Stimulated activated CD4-positive, alpha-beta T cell treated with anti-CD3 and anti-CD28 coated beads, Interleukin-4, amount 100 ng/mL, for 4 hours (primary cell): ENCODE measurements at places on chromosomes 2 and 18.
A peak's percentile ranks its signal among the peaks of the same experiment; 100 is the strongest.

DNA sequence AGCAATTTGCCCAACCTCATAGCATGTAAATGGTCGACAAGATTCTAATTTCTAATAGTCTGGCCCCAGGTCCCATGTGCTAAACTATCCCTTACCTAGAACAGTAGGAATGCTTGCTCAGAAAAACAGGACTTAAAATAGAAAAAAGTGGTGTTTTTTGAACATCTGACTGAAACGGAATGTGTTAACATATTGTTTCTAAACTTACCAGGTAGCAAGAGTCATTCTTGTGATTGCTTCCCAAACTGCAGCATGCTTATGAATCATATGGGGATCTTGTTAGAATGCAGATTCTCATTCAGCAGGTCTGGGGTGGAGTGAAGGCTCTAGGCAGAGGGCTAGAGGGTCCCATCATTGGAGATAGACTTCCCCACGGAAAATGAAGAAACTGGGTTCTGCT, 5.8 kb upstream of the SLC20A1 start:
- no peak for DNase-seq

DNA sequence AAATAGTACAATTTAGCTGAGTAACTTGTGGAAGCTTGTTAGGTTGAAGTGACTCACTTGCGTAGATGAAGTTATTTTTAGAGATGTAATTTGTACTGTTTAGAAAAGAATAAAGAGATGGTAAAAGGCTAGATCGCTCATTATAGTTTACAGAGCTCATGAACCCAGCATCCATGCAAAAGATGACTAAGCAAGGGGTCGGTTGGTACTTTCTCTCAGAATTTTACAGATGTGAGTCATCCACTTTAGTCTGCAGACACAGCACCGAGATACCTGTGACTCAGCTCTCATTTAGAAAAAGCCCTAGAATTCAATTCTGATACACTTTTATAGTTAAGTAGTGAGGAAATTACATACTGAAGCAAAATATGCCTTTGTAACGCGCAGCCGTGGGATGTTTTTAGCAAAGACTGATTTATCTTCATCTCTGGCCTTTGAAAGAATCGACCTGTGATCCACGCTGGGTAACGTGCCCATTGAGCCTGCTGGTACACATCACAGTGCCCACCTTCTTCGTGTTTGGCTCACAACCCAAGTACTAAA, 116.5 kb upstream of the FOSL2 start:
- peak; percentile 15 for DNase-seq

DNA sequence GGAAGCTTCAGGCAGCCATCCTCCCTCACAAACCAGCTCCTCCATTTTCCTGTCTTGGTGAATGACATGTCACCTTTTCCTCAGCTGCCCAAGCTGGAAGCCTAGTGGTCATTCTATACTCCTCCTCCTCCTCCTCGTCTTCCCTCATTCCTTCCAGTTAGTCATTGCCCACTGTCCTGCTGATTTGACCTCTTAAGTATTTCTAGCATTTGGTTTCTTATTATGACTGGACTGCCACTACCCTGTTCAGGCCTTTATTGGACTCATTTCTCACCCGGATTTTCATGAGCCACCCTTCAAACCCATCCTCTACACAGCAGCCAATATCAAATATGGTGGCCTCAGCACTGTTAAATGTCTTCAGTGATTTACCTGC, 21.9 kb upstream of the MGAT5 start:
- no peak for DNase-seq

- peak; percentile 47 for DNase-seq
Measured at GRCh38 chr18:45664824-45665763, 49.8 kb downstream of the SLC14A2 start.

DNA sequence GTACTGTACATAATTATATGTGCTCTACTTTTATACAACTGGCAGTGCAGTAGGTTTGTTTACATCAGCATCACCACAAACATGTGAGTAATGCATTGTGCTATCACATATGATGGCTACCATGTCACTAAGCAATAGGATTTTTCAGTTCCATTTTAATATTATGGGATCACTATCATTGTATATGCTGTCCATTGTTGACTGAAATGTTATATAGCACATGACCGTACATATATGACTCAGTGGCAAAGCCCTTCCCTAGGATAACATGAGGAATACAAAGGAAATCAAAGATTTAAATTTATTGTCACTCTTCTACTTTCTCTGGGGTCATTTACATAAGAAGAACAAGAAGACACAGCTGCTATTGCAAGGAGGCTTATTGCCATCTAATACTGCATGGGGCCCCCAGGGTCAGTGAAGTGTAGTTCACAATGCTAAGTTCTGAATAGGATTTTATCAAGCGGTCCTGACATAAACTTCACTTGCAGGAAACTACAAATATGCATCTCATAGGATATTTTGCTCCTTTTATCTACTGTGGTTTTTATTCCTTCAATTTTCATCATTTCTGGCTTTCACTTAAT, 21.8 kb downstream of the PDE1A start:
- DNase-seq = no peak

GRCh38 chr2:8416001-8416571, 265.8 kb upstream of the ID2 start:
- DNase-seq = no peak

DNA sequence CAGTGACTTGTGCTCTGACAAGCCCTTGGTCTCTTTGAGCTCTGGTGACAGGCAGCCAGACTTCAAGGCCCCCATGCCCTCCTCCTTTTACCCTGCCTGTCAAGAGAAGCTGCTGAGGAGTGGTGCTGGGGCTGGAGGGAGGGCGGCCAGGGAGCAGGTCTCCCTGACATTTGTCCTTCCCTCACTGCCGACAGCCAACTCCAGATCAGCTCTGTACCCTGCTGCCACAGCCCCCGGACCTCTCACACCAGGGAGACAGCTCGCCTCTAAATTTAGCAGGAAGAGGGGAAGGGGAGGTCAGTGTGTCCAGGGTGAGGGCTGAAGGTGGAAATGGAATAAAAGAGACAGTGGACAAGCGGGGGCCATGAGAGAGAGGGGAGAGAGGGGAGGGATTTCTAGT, 155.8 kb downstream of the TDRD15 start:
- no peak for DNase-seq

DNA sequence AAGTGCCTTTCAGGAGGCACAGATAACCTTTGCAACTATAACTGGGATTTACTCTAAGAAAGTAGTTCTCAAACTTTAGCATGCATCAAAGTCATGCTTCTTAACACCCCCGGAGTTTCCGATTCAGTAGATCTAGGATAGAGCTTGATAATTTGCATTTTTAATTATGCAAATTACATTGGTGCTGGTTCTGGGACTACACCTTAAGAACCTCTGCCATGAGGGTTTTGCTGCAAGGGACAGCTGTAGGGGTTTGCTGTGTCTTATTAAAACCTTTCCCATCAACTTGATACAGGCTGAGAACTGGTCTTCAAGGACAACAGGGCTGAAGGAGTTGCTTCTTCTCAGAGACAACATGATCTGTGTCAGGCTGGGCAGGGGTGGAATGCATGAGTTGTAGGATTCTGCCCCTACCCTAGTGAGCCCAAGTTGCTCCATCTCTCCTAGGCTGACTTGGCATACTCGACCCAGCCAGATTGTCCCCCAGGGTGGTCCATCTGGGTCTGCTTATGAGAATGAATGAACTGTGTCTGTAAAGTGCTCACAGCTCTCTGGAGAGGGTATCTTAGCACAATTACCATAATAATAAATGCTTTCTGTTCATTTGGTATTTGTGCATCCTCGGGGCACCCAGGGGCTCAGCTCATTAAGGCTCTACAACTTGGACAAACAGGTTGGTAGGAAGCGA, 232.7 kb downstream of the CLIP4 start:
- DNase-seq = no peak

DNA sequence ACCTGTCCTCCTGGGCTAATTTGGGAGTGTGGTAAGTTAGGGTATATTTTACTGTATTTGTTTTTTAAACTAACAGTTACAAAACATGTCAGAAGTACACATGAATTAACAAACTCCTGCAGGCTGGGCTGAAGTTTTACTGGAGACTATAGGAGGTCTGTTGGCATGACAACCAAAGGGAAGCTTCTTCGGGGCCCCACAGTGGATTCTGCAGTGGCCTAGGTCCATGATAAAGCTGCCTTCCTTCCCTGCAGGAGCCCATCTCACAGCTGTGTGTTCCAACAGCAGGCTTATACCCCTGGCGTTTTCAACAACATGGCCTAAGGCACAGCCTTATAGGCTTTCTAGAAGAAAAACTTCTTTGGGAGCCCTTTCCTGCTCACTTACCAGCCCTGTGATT, 128.0 kb upstream of the SETBP1 start:
- no peak for DNase-seq

DNA sequence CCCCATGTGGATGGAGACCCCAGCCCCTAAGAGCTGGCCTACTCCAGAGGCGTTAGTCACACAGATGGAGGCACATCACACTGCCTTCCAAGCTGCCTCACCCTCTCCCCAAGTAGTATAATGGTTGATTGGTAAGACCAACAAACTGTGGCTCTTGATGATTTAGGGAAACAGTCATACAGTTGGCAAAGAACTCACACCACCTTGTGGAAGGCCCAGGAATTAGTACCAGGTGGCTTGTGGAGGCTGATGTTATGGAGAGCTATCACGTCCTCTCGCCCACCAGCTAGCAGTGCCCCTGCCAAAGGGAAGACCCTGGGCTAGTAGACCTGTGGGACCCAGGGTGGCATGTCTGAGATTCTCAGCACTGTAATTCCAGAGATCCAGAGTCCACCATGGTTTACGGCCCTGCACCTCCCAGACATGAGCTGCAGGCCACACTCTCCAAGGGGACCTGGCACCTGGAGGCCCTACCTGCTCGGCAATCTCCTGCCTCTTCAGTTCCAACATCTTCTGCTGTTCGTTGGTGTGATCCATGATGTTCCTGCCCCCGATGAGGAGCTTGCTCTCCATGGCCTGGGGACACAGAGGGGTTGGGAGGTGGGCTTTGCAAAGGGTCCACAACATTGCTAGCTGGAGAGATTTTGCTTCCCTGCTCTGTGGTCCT, 26.3 kb downstream of the KIF3C start:
- DNase-seq = no peak

- no peak for DNase-seq
Measured at GRCh38 chr2:129620411-129620810, 359.1 kb upstream of the RAB6C start.

DNA sequence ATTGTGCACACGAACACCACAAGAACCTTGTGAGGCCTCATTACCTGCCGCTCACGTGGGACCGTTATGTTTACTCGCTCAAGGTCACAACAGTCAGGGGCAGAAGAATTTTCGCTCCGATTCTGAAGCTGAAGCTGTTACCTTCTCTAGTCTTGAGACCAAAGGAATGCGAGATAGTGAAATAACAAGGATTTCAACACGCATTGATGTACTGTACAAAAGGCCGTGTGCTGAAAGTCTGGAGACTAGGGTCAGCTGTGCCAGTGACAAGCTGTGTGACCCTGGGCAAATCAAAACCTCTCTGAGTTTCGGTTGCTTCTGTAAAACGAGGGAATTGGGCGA, 583 bp downstream of the NEMP2 start:
- DNase-seq = peak; percentile 58
